Ascending aorta (tissue), 2 donors: ENCODE measurements at places on chromosomes 12 and 14.

GRCh38 chr14:83294941-83295340 is 1761.3 kb upstream of the SEL1L start:
- no peak for DNase-seq

GRCh38 chr14:77607741-77608302 is 8.6 kb downstream of the SPTLC2 start:
- DNase-seq: no peak

DNA sequence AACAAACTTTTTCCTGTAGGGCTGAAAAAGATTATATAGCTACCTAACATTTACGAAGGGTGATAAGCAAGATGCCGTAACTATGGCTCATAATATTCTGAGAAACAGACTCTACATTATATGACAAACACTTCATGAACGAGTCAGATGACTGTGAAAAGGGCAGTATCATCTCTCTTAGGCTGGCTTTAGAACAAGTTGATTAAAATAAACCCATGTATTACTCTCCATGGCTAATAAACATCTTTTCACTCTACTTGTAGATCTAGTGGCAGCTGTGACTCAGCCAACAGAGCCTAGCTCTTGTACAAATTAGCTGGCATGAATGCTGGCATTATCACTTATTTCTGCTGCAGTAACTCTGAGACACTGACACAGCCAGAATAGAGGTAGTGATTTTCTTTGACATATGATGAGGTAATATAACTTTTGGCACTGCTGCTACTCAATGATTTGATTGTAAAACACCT is 47.1 kb downstream of the SLC2A13 start:
- no peak for DNase-seq

DNA sequence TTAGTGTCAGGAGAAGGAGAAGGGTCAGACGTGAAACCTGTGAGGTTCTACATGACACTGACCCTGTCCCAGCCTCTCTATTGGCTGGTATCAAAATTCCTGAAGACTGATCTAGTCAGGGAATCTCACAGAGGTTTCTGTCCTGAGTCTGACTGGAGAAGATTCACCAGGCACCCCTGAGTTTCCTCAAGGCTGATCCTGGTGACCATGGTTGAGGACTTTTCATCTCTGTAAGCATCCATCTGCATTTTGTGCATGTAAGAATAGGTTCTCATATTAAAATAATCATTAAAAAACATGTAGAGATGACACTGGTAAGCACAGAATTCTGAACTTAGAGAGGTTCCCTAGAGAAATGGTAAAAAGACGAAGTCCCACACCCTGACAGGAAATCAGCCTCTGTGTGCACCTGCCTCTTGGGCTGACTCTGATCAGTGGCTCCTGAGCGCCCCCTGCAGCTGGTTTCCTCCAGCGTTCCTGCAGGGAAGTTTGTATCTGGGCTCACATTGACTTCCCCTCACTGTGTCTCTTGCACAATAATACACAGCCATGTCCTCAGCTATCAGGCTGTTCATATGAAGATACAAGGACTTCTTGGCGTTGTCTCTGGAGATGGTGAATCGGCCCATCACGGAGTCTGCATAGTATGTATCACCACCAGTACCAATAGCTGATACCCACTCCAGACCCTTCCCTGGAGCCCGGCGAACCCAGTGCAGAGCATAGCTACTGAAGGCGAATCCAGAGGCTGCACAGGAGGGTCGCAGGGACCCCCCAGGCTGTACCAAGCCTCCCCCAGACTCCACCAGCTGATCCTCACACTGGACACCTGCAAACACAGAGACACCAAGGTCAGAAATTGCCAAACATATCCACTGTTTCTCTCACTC is 991.9 kb downstream of the TMEM121 start:
- no peak for DNase-seq

GRCh38 chr12:58424735-58425392 is 483.5 kb downstream of the ATP23 start:
- no peak for DNase-seq

- DNase-seq: no peak
Observed at GRCh38 chr12:130619385-130620001, 96.6 kb downstream of the RIMBP2 start.

GRCh38 chr12:103966736-103967135 is 1.1 kb downstream of the TDG start:
- DNase-seq: no peak

- DNase-seq: no peak
Observed at GRCh38 chr14:92356677-92357076, 33.7 kb downstream of the SLC24A4 start.

DNA sequence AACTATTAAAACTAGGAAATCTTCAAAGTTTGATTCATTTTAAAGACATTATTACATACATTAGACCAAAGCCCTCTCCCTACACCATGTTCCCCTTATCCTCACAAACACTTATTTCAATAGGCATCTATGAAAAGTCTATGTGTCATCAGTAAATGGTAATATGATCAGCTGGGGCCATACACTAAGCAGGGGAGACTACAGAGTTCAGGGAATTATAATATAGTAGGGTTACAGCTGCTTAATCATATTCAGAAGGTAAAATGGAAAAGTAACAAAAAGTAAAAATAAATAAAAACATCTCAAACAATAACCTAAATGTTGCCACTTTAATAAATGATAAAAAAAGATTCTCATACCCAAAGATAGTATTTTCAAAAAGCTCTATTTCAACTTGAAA is 29.1 kb downstream of the PAWR start:
- no peak for DNase-seq

DNA sequence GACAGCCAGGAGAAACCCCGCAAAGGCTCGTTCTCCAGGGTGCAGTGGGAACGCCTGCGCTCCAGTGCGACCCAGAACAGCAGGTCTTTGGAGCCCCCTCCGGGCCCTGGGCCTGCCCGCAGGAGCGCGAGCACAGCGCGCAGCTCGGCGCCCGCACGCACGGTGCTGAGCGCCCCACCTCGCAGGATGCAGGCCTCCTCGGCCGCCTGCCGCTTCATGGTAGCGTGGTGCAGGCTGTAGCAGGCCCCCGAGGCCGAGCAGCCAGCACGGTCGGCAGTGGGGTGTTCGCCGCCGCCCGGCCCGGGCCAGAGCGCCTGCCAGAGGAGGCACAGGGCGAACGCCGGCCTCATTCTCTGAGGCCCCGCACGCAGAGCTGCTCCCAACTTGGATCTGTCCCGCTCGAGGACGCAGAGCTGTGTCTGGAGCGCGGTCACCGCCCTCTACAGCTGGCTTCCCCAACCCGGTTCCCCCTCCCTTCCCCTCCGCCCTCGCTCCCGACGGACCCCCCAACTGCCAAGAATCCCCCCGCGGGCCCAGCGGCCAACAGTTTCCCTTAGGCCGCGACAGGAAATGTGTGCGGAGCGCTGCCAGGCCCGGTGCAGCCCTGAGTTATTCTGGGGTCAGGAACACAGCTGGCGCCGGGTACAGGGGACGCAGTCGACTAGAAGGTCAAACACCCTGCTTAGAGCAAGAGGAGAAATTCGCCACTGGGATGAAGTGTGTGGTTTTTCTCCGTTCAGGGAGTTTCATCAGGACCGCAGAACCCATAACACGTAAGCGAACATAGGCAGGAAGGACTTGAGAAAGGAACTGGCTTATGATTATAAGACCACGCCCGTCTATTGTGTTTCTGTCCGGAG is at the start of gene CLEC14A:
Gene CLEC14A, minus strand, starts transcription at position 421 of the 860 bp plus-strand sequence. Its CDS starts 71 bp downstream, at position 350.
- DNase-seq: peak; percentile 66

DNA sequence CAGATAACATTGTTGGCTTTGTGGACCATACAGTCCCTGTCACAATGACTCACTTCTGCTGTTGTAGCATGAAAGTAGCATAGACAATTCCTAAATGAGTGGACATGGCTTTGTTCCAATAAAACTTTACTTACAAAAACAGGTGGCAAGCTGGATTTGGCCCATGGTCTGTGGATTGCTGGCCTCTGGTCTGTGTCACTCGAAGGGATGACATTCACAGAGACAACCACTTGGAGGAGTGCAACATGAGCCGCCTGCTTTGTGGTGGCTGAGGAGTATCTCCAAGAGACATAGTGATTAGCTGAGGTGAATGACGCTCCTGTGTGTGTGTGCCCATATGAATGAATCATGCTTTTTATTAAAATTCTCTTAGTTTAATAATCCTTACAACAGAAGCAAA is 81.3 kb upstream of the NRXN3 start:
- DNase-seq: no peak
